Brain (organoid and tissue), 16 donors: ENCODE measurements at places on chromosomes 2 and 18. TPM values are rescaled to one million over a fixed set of nuclear protein-coding genes. Genes with fewer than 3 reads are reported as not detected.

DNA sequence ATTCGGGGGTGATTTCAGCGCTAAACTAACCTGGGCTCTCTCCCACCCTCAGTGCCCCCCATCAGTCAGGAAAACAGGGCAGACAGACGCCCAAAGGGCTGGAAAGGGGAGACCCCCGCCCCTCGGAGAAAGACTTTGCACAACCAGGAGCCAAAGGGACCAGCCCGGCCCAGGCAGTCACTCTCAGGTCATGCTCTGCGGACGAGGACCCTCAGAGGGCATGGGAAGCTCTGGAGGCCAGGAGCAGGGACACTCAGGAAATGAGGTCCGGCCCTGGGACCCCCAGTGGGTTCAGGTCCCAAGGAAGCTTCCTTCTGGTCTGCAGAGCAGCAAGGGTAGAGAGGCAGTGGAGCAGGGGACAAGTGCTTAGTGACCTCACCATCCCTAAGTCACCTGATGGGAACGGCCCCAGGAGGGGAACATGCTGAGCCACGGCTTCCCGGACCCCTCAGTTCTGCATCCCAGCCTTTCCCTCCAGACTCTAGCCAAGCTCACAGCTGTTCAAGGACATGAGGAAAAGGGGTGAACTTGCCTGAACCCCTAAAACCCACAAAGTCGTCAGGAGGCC, 88.0 kb upstream of the GPC1 start:
- DNase-seq, result no peak

GRCh38 chr18:35236571-35237363, 4.1 kb upstream of the ZNF397 start:
- DNase-seq, result no peak

- no peak for DNase-seq
Measured at GRCh38 chr2:157790780-157791179, 85.3 kb downstream of the ACVR1 start.

- DNase-seq, result no peak
Measured at GRCh38 chr2:137566387-137566786, 397.9 kb upstream of the HNMT start.

GRCh38 chr2:169143998-169144397, 74.6 kb downstream of the DHRS9 start:
- no peak for DNase-seq

- DNase-seq, result no peak
Measured at GRCh38 chr2:20633794-20634506, 16.9 kb downstream of the HS1BP3 start.

- DNase-seq, result no peak
Measured at GRCh38 chr2:74554820-74555531, 456 bp downstream of the DOK1 start.

DNA sequence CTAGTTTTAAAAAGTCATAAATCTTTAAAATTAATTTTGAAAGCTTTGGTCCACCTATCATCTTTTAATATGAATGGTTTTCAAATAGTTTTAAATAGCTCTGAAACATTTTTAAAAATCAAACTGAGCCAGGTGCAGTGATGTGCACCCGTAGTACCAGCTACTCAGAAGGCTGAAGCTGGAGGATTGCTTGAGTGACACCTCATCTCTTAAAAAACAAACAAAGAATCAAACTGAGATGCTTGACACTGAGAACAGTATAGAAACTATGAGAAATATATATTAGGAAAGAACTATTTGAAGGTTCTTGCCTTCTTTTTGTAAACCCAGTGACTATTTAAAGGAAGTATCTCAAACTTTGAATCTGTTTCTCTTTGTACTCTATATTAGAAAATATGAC, 67.4 kb downstream of the BARD1 start:
- DNase-seq, result no peak

DNA sequence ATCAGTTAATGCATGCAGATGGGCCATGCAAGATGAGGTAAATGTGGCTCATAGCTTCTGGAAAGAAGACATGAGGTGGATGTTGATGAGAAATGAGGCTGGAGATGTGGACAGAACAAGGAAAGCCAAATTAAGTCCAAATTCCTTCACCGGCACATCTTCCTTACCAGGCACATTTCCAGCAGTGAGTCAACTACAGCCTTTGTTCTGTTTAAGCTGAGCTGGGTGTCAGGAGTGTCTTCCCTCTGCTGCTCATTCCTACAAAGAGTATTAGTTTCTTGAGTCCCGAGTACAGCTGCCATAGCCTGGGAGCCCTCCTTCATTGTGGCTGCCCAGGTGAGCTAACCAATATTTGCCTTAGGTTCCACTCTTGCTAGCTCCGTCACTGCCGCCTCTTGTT, 945.0 kb downstream of the SLC4A3 start:
- no peak for DNase-seq

DNA sequence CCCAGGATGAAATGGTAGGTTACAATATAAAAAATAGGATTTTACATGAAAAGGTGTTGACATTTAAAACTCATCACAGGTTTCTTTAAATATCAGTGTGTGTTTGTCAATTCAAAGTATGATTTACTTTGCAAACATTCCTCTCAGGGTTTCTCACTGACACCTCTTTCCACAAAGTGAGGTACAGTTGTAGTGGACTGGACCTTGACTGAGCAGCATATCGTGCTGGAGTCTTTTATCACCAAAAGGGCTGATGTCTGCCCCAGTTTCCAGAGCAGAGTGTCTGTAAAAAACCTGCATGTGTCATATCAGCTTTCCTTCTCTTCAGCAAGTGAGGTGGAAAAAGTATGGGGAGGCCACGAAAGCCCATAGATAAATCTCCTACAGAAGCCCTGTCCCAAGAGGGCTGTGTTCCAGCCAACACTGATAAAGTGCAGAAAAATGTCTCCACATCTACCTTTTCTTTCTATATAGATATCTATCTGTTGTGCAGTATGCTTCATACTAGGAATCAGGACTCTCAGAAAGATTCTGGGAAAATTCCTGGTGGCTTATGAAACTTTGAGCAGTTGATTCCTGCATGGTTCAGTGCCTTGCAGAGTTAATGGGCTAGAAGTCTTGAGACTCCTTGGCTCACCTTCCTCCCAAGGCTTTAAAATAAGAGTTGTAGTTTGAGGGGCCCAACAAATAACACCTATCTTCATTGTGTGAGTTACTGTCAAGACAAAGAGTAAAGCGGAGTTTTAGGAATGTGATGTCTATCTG, 6.9 kb downstream of the ACYP2 start:
- no peak for DNase-seq

DNA sequence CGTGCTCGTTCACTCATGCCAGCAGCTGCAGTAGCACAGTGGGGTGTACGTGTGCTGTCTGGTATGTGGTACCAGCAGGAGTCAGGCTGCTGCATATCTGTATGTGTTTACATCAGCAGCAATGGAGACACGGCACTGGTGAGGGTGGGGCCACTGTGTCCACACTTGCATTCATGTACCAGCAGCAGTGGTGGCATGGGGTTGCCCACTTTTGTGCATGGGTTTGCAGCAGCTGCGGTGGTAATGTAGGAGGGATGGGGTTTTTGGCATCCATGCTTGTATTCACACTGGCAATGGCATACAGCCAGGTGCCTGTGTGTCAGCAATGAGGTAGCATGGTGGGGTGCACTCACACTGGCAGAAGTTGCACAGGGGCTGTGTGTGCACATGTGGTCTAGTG, 187.8 kb downstream of the KCNJ3 start:
- peak; percentile 1 for DNase-seq

GRCh38 chr2:16241166-16242160, 301.1 kb downstream of the MYCN start:
- DNase-seq, result no peak

- peak; percentile 55 for DNase-seq
Measured at GRCh38 chr18:13611601-13612195, 114.7 kb downstream of the FAM210A start.

- DNase-seq, result no peak
Measured at GRCh38 chr2:157107460-157107859, 150.0 kb upstream of the GALNT5 start.

GRCh38 chr18:13006531-13007247, 15.5 kb downstream of the CEP192 start:
- no peak for DNase-seq

DNA sequence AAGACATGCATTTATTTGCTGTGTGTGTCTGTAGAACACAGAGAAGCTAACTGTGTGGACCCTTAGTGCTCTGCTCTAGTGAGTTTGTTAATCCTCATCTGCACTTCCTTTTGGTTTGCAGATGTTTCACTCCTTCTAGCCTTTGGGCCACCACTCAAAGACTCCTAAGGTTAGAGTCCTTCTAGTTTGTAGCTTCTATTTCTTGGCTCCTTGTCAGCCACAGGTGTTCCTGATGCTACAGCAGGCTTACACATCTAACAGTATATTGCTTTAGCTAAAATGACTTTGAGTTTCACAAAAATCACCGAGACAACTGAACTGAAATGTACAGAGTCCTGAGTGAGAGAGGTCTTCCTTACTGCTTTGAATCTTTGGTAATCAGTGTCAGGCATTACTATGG, 551.4 kb downstream of the NRXN1 start:
- DNase-seq, result no peak

GRCh38 chr2:240291337-240292034, 144.0 kb upstream of the GPC1 start:
- DNase-seq, result no peak

GRCh38 chr2:141496810-141497209, 634.0 kb downstream of the LRP1B start:
- no peak for DNase-seq

- DNase-seq, result no peak
Measured at GRCh38 chr18:59516356-59517155, 157.5 kb upstream of the LMAN1 start.

DNA sequence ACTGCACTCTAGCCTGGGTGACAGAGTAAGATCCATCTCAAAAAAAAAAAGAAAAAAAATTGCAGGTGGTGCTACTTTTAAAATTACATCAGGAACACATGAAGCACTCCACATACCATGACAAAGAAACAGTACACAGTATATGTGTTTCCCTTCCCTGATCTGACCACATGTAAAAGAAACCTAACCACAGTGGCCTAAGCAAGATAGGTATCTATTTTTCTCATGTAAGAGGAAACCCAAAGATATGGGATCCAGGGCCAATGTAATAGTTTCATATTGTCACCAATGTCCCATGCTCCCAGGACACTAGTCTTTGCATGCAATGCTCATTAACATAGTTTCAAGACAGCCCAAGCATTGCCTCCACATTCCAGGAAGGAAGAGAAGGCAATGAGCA, 99.9 kb downstream of the DYM start:
- no peak for DNase-seq

- DNase-seq, result no peak
Measured at GRCh38 chr18:47519277-47519676, 267.8 kb upstream of the SKOR2 start.

- no peak for DNase-seq
Measured at GRCh38 chr18:37327063-37327577, 238.5 kb downstream of the CELF4 start.

DNA sequence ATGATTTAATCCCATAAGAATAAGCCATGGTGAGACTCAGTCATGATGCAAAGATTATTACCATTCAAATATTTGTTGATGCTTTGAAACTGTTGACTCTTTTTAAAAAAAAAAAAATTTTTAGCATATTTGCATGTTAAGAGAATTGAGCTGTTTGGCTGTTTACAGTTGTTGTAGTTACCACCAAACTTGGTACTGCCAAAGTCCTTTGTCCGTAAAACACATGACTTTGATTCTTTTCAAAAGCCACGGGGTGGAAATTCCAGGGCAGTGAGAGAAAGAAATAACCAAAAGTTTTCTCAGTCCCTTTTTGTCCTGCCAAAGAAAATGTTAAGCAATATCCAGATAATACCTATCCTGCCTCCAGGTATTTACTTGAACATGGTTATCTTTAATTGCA, 474.8 kb downstream of the METTL4 start:
- DNase-seq, result no peak

DNA sequence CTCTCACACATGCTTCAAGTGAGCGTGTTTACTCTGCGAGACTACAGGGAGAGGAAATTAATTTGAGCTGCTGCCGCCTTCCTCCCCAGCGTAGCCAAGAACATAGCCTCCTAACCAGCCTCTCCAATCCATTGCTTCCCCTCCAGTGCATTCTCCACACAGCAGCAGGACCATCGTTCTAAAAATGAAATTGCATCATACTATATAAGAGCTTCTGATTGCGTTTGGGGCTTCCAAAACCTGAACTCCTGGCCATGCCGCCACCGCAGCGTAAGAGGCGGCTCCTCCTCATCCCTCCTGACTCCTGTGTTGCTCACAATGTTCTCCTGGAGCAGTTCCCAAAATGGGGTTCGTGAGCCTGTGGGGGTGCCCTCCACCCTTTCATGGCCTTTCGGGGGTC, 142.1 kb downstream of the MYT1L start:
- DNase-seq, result peak; percentile 53

GRCh38 chr2:157333304-157334047, 7.9 kb upstream of the ERMN start:
- no peak for DNase-seq

GRCh38 chr2:23746141-23746863, 180.6 kb downstream of the ATAD2B start:
- no peak for DNase-seq

DNA sequence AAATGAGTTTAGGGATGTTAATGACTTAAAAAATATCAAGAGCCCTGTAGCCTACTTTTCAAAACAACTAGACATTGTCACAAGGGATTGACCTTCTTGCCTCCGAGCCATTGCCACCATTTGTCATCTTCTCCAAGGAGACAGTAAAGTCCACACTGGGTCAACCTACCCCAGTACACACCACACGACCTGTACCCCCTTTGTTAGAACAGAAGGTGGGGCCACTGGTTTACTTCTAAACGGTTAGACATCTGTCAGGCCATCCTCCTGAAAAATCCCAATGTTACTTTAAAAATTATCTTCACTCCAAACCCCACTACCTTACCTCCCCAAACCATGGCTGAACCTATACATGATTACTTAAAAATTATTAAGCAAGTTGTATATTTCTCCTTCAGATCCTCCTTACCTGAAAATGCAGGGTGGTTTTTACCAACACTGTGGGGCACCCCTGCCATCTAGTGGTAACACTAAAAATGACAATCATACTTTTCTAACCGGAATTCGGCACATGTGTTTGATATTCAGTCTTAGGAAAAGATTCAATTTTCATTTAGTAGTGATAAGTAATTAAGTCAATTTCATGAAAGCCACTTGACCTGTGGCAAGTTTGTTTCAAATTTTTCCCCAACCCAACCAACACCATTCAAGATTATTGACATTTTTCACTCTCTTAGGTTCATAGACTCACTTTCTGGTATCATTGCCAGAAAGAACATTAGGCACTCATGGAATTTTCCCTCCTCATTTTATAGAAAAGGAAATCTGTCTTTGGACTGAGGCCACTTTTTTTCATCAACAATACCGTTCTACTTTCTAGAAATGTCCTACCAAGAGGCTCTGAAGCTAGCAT, 265.3 kb upstream of the PKDCC start:
- DNase-seq, result peak; percentile 85

UCN gene
- 0.93 TPM for polyA plus RNA-seq

ANO7 gene
- 1.3 TPM for polyA plus RNA-seq

CCDC74A gene
- polyA plus RNA-seq, result 32.3 TPM

HOXD1 gene
- 2.1 TPM for polyA plus RNA-seq

DLX2 gene
- 0.17 TPM for polyA plus RNA-seq

GRHL1 gene
- 1.0 TPM for polyA plus RNA-seq

POLR1B gene
- 10.1 TPM for polyA plus RNA-seq

FN1 gene
- polyA plus RNA-seq, result 172 TPM

TMX3 gene
- polyA plus RNA-seq, result 6.0 TPM

EPAS1 gene
- 80.4 TPM for polyA plus RNA-seq

RBM44 gene
- polyA plus RNA-seq, result not detected

M1AP gene
- polyA plus RNA-seq, result 0.19 TPM

MAP4K4 gene
- polyA plus RNA-seq, result 89.6 TPM

SAG gene
- not detected for polyA plus RNA-seq

UGT1A10 gene
- polyA plus RNA-seq, result not detected
